ENCODE measurements at places on chromosomes 3 and 15. TPM values are rescaled to one million over a fixed set of nuclear protein-coding genes. Genes with fewer than 3 reads are reported as not detected.

- DNase-seq, result no peak
- no peaks in the 10 kb centered on the region for H3K4me1 ChIP-seq
- no peaks in the 10 kb centered on the region for H3K27me3 ChIP-seq
- no peak overlapping the region for H3K4me3 ChIP-seq
Measured at GRCh38 chr3:34323517-34323916, 525.1 kb downstream of the PDCD6IP start.

DNA sequence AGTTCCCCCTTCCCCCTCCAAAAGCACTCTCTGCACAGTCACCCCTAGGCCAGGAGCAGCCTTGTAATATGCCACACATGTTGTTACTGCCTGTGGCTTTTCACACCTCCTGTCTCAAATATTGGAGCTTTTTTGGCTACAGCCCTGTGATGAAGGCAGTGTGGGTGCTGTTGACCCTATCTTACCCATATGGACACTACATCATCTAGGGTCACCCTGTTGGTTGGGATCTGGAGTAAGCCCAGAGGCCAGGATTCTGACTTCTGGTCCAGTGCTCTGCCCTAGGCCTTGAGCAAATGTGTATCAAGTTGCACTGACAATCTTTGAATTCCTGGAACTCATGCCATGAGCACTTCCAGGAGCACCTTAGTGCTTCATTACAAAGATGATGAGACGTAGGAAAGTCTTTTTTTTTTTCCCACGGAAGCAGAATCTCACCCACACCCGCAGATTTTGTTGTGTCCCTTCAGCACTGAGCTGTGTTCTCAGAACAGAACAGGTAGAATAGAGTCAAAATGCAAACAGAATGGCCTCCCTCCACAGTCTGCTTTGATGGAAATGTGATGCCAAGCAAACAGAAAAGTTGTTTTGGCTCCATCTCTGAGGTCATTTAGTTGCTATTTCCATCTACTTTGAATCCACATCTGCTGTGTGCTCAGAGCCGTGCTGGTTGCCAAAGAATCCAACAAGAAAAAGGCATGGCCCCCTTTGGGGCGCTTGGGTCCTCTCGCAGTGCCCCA, 49.6 kb downstream of the SMAD3 start:
- no peaks in the 10 kb centered on the region for H3K27me3 ChIP-seq
- H3K36me3 ChIP-seq, result no peaks in the 10 kb centered on the region
- no peak for DNase-seq
- H3K4me1 ChIP-seq, result peaks cover 20% of the 10 kb centered on the region
- no peak overlapping the region for H3K27ac ChIP-seq

STARD9 gene
- 2.8 TPM for total RNA-seq

- H3K27ac ChIP-seq, result no peak overlapping the region
- no peak overlapping the region for H3K4me3 ChIP-seq
- peaks cover 13% of the 10 kb centered on the region for H3K4me1 ChIP-seq
Measured at GRCh38 chr3:156518726-156519125, 36.2 kb downstream of the SSR3 start.

GRCh38 chr3:50150863-50151686, 4.0 kb upstream of the SEMA3F start:
- H3K27ac ChIP-seq, result no peak overlapping the region
- H3K4me1 ChIP-seq, result peaks cover 4% of the 10 kb centered on the region
- H3K27me3 ChIP-seq, result no peaks in the 10 kb centered on the region
- H3K4me3 ChIP-seq, result no peak overlapping the region

VPS8 gene
- total RNA-seq, result 40.9 TPM

TYRO3 gene
- 22.7 TPM for total RNA-seq

- H3K4me3 ChIP-seq, result peak overlapping the region; percentile 4
- H3K4me1 ChIP-seq, result peaks cover 28% of the 10 kb centered on the region
- peak overlapping the region; percentile 91 for H3K27ac ChIP-seq
- H3K27me3 ChIP-seq, result no peaks in the 10 kb centered on the region
- no peaks in the 10 kb centered on the region for H3K36me3 ChIP-seq
- peak; percentile 77 for DNase-seq
Measured at GRCh38 chr3:194134231-194134756, 1.7 kb upstream of the HES1 start.

- no peaks in the 10 kb centered on the region for H3K36me3 ChIP-seq
- no peak for DNase-seq
- H3K4me3 ChIP-seq, result no peak overlapping the region
Measured at GRCh38 chr3:64958199-64958843, 270.5 kb upstream of the ADAMTS9 start.

TNFSF10 gene
- total RNA-seq, result 518 TPM

GRCh38 chr15:68781766-68782588, 38.7 kb downstream of the ANP32A start:
- peak overlapping the region; percentile 8 for H3K27ac ChIP-seq
- DNase-seq, result peak; percentile 62
- no peak overlapping the region for H3K4me3 ChIP-seq
- no peaks in the 10 kb centered on the region for H3K27me3 ChIP-seq

DNA sequence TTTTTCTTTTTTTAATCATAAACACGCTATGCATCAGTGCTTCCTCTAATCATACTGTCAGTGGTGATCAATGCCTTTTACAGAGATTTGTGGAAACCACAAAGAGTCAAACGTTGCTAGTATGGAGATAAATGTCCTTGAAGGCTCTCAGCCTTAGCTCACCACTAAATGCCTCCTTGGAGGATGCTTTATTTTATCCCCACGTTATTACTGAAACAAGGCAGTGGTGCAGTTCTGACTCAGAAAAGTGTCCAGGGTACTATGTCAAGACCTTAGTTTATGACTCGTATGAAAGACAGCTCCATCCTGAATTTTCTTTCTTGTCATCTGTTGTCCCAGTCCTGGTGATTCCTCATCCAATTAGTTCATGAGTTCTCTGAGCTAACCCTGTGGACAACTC, 1146.7 kb downstream of the IGSF11 start:
- no peak overlapping the region for H3K4me3 ChIP-seq
- H3K27me3 ChIP-seq, result no peaks in the 10 kb centered on the region
- H3K4me1 ChIP-seq, result no peaks in the 10 kb centered on the region
- DNase-seq, result no peak
- no peaks in the 10 kb centered on the region for H3K36me3 ChIP-seq

DNA sequence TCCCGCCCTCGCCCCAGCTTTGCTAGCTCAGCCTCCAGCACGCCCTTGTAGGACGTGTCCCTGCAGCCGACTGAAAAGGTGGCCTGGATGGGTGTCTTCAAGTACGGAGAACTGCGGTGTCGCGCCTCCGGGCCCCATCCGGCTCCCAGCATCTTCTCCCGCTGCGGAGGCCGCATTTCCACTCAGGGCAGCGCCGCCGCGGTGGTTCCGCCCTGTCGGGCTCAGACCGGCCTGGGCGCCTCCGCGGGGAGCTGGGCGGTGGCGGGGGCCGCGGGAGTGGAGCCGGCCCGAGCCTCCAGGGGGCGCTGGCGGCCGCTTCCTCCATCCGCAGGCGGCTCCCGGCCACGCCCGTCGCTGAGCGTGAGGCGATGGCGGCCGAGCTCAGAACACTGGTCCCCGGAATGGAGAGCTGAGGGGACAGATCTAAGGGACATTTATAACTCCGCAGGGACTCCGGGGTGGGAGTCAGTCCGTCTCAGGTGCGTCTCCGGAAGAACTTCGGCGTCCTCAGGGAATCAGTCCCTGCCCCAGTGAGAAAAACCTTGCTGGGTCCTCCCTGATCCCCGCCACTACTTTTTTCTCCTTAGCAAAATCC, 13.6 kb upstream of the SMCO1 start:
- no peak overlapping the region for H3K27ac ChIP-seq
- H3K4me1 ChIP-seq, result no peaks in the 10 kb centered on the region
- no peaks in the 10 kb centered on the region for H3K27me3 ChIP-seq
- no peak overlapping the region for H3K4me3 ChIP-seq

- no peak overlapping the region for H3K4me3 ChIP-seq
- H3K27me3 ChIP-seq, result no peaks in the 10 kb centered on the region
- no peaks in the 10 kb centered on the region for H3K36me3 ChIP-seq
- no peak for DNase-seq
Measured at GRCh38 chr15:101614001-101614585, 38.1 kb downstream of the TM2D3 start.

STRA6 gene
- 0.27 TPM for total RNA-seq

RTP3 gene
- total RNA-seq, result not detected

- DNase-seq, result no peak
- no peak overlapping the region for H3K4me3 ChIP-seq
- no peaks in the 10 kb centered on the region for H3K36me3 ChIP-seq
- H3K27ac ChIP-seq, result no peak overlapping the region
- H3K4me1 ChIP-seq, result no peaks in the 10 kb centered on the region
Measured at GRCh38 chr3:155368786-155369185, 75.3 kb upstream of the STRIT1 start.

DNA sequence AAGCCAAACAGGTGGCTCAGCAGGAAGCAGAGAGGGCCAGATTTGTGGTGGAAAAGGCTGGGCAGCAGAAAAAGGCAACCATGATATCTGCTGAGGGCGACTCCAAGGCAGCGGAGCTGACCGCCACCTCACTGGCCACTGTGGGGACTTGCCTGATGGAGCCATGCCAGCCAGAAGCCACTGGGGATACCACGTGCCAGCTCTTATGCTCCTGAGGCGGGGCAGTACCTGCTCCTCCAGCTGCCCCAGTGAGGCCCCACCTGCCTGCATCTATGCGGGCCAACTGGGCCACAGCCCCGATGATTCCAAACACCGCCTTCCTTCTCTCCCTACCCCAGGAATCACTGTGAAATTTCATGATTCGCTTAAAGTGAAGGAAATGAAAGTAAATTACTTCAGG, 22.9 kb upstream of the ARIH1 start:
- no peak overlapping the region for H3K27ac ChIP-seq
- H3K27me3 ChIP-seq, result no peaks in the 10 kb centered on the region
- no peaks in the 10 kb centered on the region for H3K4me1 ChIP-seq
- no peaks in the 10 kb centered on the region for H3K36me3 ChIP-seq
- no peak for DNase-seq
- H3K4me3 ChIP-seq, result no peak overlapping the region

SLC24A5 gene
- total RNA-seq, result not detected

DNA sequence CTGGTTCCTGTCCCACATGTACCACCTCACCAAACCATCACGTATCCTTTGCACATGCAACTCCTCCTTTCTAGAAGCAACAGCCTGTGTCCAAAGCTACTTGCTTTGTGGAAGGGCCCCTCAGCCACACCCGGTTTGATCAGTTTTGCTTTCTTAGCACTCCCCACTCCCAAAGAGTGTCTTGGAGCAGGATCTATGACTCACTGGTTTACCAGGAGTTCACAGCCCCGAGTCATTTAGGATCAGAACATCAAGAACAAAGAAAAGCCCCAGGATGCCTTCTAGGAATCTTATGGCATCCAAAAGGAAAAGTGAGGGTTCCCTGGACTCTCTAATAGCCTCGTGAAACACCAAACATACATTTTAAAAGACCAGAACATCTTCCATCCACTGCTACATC, 50.7 kb upstream of the IGF1R start:
- no peak for DNase-seq
- no peaks in the 10 kb centered on the region for H3K36me3 ChIP-seq
- peaks cover 4% of the 10 kb centered on the region for H3K4me1 ChIP-seq
- H3K4me3 ChIP-seq, result no peak overlapping the region
- no peak overlapping the region for H3K27ac ChIP-seq

DNA sequence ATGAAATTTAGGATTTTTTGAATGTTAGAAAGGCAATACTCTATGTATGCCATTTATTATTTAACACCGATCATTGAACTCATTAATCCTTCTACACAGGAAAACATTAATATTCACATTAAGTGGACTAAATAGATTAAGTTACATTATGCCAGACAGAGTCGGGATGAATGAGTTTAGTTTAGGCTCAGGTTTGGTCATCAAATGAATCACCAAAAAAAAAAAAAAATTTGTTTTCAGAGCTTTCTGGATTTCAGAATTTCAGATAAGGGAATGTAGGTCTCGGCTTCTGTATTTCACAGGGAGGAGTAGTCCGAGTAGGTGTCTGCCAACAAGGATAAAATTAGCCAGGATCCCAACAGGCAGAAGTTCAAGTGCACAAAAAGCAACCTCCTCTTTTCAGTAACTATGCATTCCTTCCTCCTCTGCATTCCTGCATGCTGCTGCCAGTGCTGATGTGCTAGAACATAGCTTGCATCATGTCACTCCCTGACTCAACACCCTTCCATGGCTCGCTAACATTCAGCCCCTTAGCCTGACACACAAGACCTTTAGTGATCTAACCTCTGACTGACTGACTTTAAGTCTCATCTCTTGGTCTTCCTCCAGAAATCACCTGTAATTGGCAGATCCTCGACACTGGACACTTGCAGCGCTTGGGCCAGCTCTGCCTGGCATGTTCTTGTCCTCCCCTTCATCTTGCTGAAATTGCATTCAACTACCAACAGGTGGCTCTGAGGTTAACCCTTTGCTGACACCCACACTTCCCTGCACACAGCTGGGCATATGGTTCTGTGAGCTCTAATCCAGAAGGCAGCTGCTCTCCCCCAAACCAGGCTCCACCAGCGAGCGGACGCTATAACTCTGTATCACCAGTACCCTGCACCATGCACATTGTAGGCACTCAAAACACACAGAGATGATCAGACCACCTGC, 145.4 kb upstream of the PROK2 start:
- H3K4me1 ChIP-seq, result no peaks in the 10 kb centered on the region
- H3K4me3 ChIP-seq, result no peak overlapping the region
- no peaks in the 10 kb centered on the region for H3K36me3 ChIP-seq
- no peaks in the 10 kb centered on the region for H3K27me3 ChIP-seq

DNA sequence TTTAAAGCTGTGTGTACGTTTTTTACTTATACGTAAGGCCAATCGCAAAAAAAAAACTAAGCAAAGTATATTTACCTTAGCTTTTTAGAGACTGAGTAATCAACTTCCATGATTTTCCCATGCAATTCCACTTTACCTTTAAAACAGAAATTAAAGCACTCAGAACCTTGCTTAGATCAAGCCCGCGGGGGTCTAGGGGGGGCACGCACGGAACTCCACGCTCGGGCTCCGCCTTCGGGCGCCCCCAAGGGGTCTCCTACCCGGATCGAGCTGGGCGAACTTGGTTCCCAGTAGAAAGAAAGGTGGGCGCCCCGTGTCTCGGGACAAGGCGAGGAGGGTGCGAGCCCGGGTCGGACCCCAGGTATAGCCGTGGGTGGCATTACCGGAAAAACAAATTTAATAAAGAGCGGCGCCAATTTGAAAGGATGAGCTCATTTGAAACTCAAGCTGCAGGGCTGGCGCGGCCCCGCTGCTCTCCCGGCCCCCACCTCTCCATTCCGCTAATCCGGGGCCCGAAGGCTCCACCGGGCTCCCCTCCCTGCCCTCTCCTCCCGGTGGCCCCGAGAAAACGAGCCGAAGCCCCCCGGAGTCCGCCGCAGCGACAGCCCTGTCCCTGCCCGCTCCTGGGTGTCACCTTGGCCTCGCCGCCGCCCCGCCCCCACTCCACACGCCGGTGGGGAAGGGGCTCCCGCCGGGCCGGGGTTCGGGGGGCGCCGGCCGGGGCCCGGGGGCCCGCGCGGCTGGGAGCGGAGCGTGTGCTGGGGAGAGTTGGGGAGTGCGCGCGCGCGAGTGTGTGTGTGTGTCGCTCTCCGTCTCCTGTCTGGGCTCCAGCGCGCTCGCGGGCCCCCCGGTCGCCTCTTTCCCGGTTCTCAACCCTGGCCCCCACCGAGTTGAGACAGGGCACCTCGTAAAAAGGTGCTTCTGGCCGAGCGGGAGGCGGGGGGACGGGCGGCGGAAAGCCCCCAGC, 1.5 kb downstream of the IGF2BP2 start:
- peaks cover 30% of the 10 kb centered on the region for H3K4me1 ChIP-seq
- no peaks in the 10 kb centered on the region for H3K27me3 ChIP-seq
- H3K4me3 ChIP-seq, result peak overlapping the region; percentile 54
- DNase-seq, result peak; percentile 61

Measured in adrenal gland (tissue), 19 donors.